ENCODE measurements at places on chromosomes 3 and 15. TPM values are rescaled to one million over a fixed set of nuclear protein-coding genes. Genes with fewer than 3 reads are reported as not detected.

C2CD4B gene
- polyA plus RNA-seq: 0.83 TPM

DZIP1L gene
- 25.6 TPM for polyA plus RNA-seq

GRCh38 chr3:27570421-27571106 is 86.4 kb upstream of the SLC4A7 start:
- DNase-seq: no peak

- no peak for DNase-seq
These were observed 20.0 kb upstream of the ZBTB47 start for GRCh38 chr3:42633544-42633943.

TMEM207 gene
- 23.9 TPM for polyA plus RNA-seq

DNA sequence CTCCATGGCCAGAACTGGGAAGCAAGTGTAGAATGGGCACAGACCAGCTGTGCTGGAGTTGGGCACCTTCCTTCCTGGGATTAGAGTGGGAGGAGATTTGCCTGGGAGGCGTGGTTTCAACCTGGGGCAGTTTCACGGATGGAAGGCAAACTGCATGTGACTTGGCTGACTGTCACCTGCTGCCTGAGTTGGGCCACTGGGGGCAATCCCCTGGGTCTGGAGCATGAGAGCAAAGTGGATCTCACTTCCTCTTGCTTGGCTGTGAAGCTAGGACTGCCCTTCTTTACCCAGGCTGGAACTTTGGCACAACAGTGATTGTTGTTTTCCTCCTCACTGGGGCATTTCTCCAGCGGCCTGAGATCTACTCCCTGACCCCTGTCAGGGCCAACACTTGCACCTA is 1247.0 kb upstream of the EPHA6 start:
- DNase-seq: no peak

DNA sequence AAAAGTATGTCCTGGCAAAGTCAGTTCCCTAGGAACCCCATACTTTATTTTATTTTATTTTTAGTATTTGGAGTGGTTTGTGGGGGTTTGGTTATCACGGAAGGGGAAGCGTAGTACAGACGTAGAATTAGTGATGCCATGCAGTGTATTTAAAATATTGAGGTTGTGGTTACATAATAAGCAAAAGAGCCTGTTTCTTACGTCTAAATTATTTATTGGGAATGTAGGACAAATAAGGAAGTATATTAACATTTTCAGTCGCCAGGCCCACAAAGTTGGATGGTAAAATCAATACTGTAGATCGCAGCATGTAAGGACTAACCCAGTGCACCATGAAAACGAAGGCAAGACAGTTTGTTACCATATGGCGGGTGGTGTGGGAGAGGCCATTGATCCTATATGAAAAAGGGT is 558 bp downstream of the DTWD1 start:
- DNase-seq: peak; percentile 53

ISL2 gene
- polyA plus RNA-seq: not detected

DNA sequence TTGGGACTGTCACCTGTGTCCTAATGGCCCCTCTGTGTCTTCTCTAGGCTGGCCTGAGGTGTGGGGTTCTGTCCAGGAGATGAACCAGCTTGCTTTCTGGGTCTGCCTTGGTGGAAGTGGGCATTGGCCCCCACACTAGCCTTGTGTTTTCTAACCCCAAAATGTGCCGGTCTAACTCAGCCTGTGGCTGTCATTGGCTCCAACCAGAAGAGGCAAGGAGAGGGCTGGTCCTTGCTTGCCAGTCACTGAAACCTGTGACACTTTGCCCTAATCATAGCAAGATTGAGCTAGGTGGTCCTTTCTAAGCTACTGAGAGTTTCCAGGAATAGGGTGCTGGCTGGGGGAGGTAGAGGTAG is 2.2 kb downstream of the C15orf39 start:
- DNase-seq: no peak

ARRDC4 gene
- polyA plus RNA-seq: 37.9 TPM

- no peak for DNase-seq
These were observed 4.6 kb downstream of the SRP14 start for GRCh38 chr15:40034186-40034946.

DNA sequence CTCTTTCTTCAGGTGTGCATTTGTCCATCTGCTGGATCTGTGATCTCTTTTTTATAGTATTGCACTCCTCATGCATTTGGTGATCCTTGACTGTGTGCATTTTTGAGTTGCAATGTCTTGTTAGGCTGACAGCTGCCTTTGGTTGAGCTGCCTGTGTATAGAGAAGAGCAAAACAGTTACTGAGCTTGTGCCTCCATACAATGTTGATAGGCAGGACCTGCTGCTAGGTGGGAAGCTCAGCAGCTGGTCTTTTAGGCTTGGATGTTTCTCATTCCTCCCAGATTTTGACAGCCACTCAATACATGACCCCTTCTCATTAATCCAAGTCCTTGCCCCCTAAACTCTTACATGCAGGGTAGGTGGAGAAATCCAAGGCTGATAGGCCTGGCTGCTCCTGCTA is 74.8 kb upstream of the PIAS1 start:
- DNase-seq: no peak

DNA sequence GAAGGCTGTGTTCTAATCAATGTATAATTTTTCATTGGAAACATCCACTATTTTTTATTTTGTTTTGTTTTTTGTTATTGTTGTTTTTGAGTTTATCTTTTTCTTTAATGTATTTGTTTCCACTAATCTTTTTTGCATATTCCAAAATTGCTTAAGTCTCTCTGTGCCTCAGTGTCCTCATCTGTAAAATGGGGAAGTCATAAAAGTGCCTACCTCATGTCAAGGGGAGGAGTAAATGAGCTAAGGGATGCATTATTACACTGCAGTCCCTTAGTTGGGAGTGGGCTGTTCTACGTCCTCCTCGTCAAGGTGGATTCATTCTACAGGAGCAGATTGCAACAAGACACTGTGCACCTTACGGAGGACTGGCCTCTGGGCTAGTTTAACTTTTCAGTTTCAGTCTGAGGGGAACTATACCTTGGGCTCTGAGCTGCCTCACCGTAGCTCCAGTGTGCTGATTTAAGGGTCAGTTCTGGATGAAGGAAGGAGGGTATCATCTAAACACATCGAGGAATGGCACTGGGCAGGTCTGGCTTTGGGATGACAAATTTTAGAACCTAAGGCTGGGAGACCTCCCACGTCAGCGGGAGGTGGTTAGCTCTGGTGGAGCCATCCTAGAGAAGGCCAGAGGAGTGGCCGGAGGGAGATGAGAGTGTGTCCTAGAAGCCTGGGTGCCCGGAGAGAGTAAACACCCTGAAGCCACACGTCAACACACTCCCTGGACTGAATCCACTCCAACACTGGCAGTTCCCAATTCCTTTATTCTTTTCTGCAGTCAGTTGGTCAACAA is 5.1 kb upstream of the SRP14 start:
- no peak for DNase-seq

GRCh38 chr15:60423537-60423936 is 25.8 kb upstream of the ANXA2 start:
- peak; percentile 47 for DNase-seq

GRCh38 chr3:156525808-156526207 is 29.1 kb downstream of the SSR3 start:
- no peak for DNase-seq

GRCh38 chr3:52830535-52831258 is at the start of gene ITIH4:
Gene ITIH4, minus strand, starts transcription at chr3:52830672. Its CDS starts 30 bp downstream, at chr3:52830642.
- DNase-seq: no peak

EIF4G1 gene
- 227 TPM for polyA plus RNA-seq

DNA sequence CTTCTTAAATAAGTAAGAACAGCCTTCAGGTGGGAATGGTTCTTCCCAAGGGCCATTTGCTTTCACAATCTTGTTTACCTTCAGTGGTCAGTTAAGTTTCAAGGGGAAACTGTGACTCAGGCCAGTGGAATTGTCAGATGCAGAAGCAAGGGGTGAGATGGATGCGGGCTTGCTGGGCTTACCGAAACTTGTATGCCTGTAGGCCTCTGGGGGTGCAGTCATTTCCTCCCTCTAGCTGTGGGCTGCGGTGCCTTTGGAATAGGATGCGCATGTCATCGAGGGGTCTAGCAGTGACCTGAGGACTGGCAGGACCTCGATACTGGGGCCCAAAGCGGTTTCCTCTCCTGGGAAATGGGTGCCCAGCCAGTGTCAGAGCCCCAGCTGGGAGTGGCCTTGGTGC is 121.6 kb downstream of the EEFSEC start:
- DNase-seq: no peak
